Right hindlimb (tissue), 1 donor: ENCODE measurements at places on chromosomes 2 and 18.
A peak's percentile ranks its signal among the peaks of the same experiment; 100 is the strongest.

- no peak for DNase-seq
Measured at GRCh38 chr2:54695378-54695777, 28.1 kb upstream of the EML6 start.

- DNase-seq, result no peak
Measured at GRCh38 chr2:118611691-118612090, 235.8 kb downstream of the EN1 start.

DNA sequence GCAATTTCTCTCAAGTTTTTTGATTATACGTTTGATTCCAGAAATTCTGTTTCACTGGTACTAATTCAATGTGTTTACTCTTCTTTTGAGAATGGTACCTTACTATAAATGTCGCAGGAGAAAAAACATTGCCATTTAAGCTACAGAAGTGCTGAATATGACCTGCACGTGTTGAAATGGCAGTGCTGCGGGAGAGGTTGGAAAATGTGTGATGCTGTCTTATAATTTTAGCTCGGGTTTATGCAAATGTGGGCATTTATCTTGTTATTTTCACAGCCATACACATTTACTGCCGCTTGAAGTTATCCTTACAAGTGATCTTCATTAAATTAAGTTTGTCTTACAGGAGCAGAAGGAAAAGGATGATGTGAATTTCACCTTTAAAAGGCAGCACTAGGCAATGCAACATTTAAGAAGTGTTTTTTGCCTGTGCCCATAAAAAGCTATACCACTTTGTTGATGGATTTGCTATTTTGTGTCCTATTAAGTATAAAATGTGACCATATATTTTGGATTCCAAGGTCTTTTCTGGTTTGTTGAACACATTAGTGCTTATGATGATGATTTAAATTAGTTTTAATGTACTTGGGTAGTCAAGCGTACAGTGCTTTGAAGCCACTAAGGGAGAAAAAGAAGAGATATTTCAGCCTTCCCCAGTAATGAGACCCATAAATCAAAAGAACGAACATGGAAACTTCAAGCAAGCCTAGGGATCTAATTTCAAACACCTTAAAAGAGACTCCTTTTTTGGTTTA, 112.1 kb downstream of the LTBP1 start:
- DNase-seq, result no peak

- DNase-seq, result no peak
Measured at GRCh38 chr18:46462523-46462922, 194.5 kb downstream of the LOXHD1 start.

- no peak for DNase-seq
Measured at GRCh38 chr2:81481994-81482368, 1177.4 kb upstream of the LRRTM1 start.

DNA sequence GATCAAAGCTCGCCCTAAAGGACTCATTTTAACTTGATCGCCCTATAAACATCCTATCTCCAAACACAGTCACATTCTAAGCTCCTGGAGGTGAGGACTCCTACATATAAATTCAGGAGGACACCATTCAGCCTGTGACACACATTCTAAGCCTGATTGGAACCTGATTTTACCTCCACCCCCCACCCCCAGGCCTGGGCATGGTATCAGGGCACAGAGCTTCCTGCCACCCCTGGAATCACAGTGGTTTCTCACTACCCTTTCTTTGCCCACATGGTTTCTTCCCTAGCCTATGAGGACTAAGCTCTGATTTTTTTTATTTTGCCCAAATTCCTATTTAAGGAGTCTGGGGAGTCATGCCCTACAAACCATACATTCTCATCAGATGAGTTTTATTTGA, 428.1 kb upstream of the ID2 start:
- no peak for DNase-seq

DNA sequence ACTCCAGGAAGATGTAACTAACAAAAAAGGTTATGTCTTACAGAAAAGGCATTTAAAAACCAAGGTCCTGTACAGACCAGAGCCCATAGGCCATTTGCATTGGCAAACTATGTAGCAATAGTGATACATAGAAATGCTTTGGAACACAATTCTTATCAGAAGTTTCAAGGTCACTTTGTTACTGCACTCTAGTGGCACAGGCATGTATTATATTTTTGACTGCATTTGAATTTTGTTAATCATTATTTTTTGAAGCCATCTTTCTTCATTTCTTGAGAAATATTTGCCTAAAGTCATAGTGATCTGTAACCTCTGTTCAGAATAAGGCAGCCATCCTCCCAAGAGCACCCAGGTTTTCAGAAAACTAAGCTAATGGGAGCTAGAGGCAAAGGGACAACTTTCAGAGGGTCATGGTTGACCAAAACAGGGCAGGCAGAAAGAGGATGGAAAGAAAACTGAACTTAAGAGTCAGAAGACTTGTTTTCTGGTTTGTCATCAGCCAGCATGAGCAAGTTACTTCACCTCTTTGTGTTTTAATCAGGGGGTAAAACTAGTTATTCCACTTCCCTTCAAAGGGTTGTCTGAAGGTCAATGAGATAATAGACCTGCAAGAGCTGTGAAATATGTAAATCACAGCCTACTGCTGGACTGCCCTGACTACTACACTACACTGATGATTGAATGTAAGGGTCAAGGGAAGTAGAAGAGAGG, 41.5 kb downstream of the SLC38A11 start:
- no peak for DNase-seq

DNA sequence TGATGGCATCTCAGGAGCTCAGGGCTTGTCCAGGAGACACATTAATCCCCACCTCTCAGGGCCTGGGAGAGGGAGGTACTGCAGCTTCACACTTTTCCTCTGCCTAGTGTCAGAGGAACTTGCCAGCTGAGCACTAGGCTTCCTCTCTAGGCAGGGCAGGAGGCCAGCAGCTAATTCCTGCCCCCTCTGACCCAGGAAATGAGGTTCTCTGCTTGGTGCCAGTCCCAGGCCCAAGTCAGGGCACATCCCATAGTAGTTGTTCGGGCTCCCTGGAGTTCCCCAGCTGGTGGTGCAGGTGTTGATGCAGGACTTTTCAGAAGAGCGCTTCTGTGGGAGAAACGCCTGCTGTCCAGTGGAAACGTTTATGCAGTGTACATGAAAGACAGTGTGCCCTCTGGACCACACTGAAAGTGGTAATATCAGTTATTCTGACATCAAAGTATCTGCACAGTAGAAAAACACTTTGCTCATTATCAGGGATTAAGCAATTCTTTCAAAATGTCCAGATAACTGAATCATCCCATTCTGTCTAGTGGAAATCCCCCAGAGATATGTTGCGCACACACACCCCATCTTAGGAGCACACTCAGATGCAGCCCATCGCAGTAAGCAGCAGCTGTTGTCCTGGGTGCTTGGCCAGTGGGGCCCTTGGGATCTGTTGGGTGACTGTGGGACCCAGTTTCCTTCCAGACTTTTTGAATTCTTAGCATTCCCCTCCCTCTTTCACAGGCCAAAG, 17.8 kb upstream of the SCLY start:
- DNase-seq, result no peak

GRCh38 chr2:214376618-214377285, 34.1 kb upstream of the VWC2L start:
- no peak for DNase-seq

DNA sequence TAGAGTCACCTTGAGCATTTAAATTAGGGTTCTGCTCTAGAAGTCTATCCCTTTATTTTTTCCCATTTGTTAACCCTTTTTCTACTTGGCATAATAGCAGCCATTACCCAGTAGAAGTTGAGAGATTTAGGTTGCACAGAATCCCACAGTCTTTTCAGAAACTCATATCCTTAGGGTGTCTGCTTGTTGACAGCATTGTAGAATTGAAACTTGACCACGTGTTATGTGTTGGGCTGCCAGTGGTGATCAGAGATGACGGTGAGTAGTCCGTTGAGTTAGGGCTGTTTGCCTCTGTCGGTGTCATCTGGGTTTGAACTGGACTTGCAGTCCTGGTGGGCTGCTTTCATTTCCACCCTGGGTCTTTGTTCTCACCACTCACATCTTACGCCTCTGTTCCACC, 114.4 kb downstream of the NEDD4L start:
- DNase-seq, result no peak

- no peak for DNase-seq
Measured at GRCh38 chr2:21924640-21925285, 801.0 kb downstream of the TDRD15 start.

DNA sequence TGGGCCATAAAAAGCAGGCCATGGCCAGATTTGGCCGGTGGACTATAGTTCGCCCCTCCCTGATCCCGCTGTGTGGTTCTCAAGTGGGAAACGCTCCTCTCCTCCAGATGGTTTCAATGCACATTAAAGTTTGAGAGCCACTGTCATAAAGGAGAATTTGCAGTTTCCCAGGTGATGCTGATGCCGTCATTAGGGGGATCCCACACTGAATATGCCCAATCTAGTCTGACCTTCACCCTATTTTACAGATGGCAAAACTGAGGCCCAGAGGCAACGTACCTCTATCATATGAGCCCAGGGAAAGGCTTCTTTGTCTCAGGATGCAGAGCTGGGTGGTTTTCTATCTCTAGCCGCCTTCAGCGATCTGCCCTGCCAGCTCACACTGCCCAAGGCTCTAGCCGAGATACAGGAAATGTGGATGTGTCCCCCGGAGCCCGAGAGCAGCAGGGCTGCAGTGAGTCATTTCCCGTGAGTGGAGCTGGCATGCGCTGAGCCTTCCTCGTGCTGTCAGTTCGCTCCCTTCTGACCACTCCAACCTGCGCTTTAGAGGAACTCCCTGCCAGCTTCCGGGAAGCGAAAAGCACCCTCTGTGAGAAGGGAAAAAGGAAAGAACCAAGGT, 116.2 kb downstream of the SMAD7 start:
- peak; percentile 57 for DNase-seq

DNA sequence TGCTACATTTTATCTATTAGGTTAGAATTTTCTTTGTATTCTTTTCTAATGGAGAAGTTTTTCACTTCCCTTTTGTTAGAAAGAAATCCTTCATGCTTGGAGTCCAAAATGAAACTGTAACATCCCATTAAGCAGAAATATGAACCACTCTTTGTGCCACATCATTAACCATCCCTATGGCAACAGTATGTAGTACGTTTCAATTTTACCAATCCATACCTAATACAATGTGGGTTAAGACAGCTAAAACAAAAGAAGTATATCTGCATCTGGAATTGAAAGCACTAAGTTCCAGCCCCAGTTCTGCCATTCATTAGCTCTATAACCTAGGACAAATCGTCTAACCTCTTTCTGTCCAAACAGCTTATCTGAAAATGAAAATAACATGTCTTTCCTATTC, 409.2 kb upstream of the SPHKAP start:
- no peak for DNase-seq

DNA sequence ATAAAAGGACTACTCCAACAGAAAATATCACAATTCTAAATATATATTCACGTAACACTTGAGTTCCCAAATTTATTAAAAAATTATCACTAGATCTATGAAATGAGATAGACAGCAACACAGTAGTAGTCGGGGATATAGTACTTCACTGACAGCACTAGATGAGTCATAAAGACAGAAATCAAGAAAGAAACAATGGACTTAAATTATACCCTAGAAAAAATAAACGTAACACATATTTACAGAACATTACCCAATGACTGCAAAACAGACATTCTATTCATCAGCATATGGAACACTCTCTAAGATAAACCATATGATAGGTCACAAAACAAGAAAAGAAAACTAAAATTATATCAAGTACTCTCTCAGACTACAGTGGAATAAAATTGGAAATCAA, 429.4 kb downstream of the MBD2 start:
- DNase-seq, result no peak

DNA sequence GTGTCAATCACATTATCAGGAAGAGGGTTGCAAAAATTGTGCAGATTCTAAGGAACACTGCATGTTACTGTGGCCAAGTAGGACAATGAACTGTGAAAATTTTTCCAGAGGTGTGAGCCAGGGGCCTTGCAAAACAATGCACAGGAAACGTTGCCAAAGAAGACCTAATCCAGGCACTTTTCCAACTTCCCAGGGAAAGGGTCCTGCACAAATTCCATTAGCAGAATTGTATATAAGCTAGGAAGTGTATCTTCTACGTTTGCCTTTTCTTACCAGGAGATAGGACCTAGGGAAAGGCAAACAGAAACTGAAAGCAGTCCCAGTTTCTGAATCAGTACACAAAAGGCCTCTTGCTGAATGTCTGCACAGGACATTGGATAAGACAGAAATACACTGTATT, 1888.3 kb upstream of the CELF4 start:
- DNase-seq, result peak; percentile 85

DNA sequence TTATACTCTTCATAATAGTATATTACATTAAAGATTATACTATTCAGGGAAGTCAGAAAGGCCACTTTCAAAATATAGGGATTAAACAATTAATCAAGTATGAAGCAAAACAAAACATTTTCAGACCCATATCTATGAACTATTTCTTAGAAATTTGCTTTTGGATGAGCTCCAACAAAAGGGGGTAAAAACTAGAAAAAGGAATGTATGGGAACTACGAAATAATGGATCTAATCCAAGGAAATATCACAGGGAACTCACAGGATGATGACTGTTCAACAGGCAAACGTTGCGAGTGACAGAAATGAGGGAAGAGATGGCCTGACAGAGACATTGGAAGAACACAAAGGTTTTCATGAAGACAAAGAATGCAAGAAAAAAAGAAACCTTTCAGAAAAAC, 27.9 kb downstream of the G6PC2 start:
- DNase-seq, result no peak

GRCh38 chr2:179470089-179470488, 205.5 kb upstream of the SESTD1 start:
- no peak for DNase-seq

GRCh38 chr2:40002339-40002738, 223.3 kb upstream of the THUMPD2 start:
- no peak for DNase-seq

- DNase-seq, result no peak
Measured at GRCh38 chr2:84782717-84783442, 98.0 kb downstream of the TRABD2A start.
